Activated naive CD8-positive, alpha-beta T cell treated with anti-CD3 and anti-CD28 coated beads for 36 hours (primary cell): ENCODE measurements at places on chromosomes 11 and 22. TPM values are rescaled to one million over a fixed set of nuclear protein-coding genes. Genes with fewer than 3 reads are reported as not detected.
A peak's percentile ranks its signal among the peaks of the same experiment; 100 is the strongest.

TPST2 gene
- total RNA-seq, result 32.1 TPM

UBQLNL gene
- total RNA-seq, result 0.19 TPM

DNA sequence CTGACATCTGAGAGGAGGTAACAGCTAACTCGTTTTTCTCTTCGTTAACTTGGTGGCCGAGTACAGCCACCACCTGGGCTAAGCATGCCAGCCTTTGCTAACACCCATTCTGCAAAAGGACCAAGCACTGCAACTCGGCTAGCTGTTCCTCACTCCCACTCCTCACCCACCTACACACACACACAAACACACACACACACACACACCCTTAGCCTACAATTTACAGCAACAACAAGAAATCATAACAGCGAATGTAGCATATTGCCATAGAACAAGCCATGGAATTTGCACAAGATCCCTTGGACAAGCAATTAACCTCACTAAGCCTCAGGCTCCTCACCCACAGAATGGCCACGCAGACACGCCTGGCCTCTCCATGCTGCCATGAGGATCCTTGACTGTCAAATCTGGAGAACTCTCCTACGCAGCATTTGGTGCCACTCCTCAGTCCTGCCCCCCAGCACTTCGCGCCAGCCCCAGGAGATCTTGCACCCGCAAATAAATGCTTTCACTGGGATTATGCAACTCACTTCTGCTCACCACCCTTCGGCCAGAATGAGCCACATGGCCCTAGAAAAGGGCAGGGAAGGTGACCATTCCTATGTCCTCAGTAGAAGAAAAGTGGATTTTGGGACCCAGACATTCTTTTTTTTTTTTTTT is 58.9 kb downstream of the LARGE1 start:
- H3K27ac ChIP-seq, result no peak overlapping the region
- no peaks in the 10 kb centered on the region for H3K4me1 ChIP-seq

MS4A6E gene
- total RNA-seq, result not detected

- no peak overlapping the region for H3K4me3 ChIP-seq
- H3K36me3 ChIP-seq, result no peaks in the 10 kb centered on the region
- H3K27me3 ChIP-seq, result peaks cover 3% of the 10 kb centered on the region
- H3K4me1 ChIP-seq, result peaks cover 14% of the 10 kb centered on the region
Measured at GRCh38 chr11:66962247-66962646, 4.1 kb upstream of the PC start.

ADAMTS15 gene
- not detected for total RNA-seq

OR52E2 gene
- total RNA-seq, result not detected

GRCh38 chr11:126498281-126498680 is 142.8 kb downstream of the ST3GAL4 start:
- H3K4me1 ChIP-seq, result no peaks in the 10 kb centered on the region
- DNase-seq, result no peak

- no peak overlapping the region for H3K4me3 ChIP-seq
- DNase-seq, result no peak
- no peaks in the 10 kb centered on the region for H3K4me1 ChIP-seq
- H3K27me3 ChIP-seq, result peaks cover 32% of the 10 kb centered on the region
- no peaks in the 10 kb centered on the region for H3K36me3 ChIP-seq
Measured at GRCh38 chr22:32037236-32037635, 5.8 kb upstream of the SLC5A1 start.

DNA sequence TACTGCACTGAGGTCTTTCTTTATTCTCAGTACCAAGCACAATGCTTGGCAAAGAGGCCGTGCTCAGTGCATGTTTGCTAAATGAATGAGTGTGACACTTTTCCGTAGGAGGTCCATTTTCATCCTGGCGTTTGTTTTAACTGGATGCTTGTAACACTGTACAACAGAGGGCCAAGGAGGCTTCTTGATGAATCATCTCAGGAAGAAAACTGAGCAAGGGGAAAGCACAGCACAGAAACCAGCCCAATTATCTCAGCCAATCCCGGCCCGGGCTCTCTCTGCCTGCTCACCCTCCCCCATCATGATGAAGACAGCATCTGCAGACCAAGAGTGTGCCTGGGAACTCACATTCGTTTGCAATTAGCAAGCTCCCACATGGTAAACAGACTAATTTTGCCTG is 570.3 kb downstream of the OPCML start:
- DNase-seq, result no peak
- H3K36me3 ChIP-seq, result no peaks in the 10 kb centered on the region
- H3K27ac ChIP-seq, result no peak overlapping the region
- no peaks in the 10 kb centered on the region for H3K4me1 ChIP-seq

- peak overlapping the region; percentile 32 for H3K4me3 ChIP-seq
- H3K27ac ChIP-seq, result peak overlapping the region; percentile 86
- peaks cover 62% of the 10 kb centered on the region for H3K4me1 ChIP-seq
- no peaks in the 10 kb centered on the region for H3K27me3 ChIP-seq
Measured at GRCh38 chr11:121515335-121515671, 62.5 kb upstream of the SORL1-AS1 start.

DNA sequence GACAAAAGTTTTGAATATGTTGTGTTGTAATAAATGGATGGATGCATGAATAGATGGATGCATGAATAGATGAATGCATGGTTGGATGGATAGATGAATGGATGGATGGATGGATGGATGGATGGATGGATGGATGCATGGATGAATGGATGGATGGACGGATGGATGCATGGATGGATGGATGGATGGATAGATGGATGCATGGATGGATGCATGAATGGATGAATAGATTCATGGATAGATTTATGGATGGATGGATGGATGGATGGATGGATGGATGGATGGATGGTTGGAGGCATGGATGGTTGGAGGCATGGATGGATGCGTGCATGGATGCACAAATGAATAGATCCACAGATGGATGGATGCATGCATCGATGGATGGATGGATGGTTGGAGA is 623.2 kb upstream of the B3GAT1 start:
- H3K27me3 ChIP-seq, result peaks cover 21% of the 10 kb centered on the region
- no peak overlapping the region for H3K27ac ChIP-seq
- no peaks in the 10 kb centered on the region for H3K4me1 ChIP-seq
- DNase-seq, result no peak
- no peaks in the 10 kb centered on the region for H3K36me3 ChIP-seq

- no peaks in the 10 kb centered on the region for H3K27me3 ChIP-seq
- H3K4me3 ChIP-seq, result peak within 1 kb of the TSS; percentile 81
- no peaks in the 10 kb centered on the region for H3K36me3 ChIP-seq
- DNase-seq, result peak; percentile 93
- H3K27ac ChIP-seq, result peak within 1 kb of the TSS; percentile 88
Measured at GRCh38 chr11:12110201-12110713, at the start of gene MICAL2. Gene MICAL2, plus strand, starts transcription at chr11:12110590. Its CDS starts 51,566 bp downstream, at chr11:12162156.

APOA1 gene
- total RNA-seq, result 0.33 TPM

GRCh38 chr11:13143486-13144297 is 133.9 kb upstream of the BMAL1 start:
- H3K36me3 ChIP-seq, result no peaks in the 10 kb centered on the region
- DNase-seq, result no peak
- H3K4me1 ChIP-seq, result no peaks in the 10 kb centered on the region
- no peak overlapping the region for H3K27ac ChIP-seq
- H3K4me3 ChIP-seq, result no peak overlapping the region
- peaks cover 11% of the 10 kb centered on the region for H3K27me3 ChIP-seq
